AG09309 (cell line): ENCODE measurements at places on chromosomes 11 and 22.

DNA sequence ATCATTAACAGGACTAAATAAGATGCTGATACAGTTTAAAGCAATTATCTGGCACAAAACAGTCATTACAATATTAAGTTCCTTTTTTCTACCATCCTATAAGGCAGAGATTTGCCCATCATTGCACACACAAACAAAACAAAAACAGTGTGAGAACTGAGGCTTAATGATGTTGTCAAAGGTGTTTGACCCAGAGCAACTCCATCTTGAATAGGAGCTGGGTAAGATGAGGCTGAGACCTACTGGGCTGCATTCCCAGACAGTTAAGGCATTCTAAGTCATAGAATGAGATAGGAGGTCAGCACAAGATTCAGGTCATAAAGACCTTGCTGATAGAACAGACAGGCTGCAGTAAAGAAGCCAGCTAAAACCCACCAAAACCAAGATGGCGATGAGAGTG is 33.2 kb downstream of the CTSC start:
- DNase-seq: no peak

DNA sequence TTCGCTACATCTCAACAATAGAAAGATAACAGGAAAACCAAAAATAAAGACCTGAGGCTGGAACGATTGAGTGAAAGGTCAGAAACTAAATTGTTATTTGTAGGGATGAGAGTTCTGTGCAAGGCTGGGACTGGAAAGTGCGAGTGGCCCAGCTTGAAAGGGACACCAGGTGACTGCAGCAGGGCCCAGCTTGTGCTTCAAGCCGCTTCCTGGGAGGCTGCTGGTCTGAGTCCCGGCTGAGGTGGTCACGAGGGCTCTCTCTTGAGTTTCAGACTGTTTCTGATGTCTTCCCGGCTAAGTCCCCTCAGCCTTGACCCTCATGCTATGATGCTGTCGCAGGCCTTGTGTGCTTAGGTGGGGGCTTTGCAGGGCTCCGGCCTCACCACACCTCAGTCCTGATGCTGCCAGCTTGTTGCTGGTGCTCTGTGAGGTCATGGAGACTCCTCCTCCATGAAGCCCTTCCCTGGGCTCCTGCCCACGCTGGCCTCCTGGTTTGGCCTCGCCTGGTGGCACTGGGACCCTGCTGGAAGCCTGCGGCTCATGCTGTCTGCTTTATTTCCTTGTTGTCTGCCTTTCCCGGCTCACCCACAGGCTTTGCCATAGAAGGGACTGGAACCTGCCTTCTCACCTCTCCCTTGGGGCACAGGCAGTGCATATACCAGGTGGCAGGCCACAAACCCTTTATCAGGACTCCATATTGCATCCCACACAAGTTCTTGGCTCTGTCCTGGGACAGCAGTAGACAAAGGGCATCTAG is 4.0 kb downstream of the BANF1 start:
- no peak for DNase-seq

GRCh38 chr11:121422675-121423074 is 29.4 kb upstream of the SORL1 start:
- DNase-seq: no peak

GRCh38 chr11:85742873-85743275 is 56.9 kb upstream of the CCDC89 start:
- DNase-seq: no peak

DNA sequence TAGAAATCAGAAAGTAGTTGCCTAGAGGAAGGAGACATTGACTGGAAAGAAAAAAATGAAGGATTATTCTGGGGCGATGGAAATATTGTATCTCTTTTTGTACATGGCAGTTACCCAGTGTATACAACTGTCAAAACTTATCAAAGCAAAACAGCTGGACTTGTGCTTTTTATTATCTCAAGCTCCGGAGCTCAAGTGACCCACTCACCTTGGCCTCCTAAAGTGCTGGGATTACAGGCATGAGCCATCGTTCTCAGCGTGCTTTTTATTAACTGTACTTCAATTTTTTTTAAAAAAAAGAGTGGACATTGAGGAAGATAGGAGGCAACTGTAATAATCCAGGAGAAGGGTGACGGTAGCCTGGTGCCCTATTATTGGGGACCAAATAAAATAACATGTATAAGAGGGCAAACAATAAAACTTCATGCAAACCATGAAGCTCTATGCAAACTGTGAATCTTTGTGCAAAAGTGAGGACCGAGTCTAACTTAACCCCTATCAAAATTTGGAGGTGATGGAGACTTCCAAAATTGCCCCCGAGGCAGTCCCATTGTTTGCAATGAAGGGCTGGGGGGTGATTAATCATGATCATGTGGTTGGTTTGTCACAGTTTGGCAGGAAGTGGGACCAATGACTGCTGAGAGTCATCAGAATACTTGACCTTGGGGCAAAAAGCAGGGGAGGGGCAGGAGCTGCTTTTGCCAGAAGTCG is 23.5 kb downstream of the FZD4 start:
- DNase-seq: no peak

GRCh38 chr11:90124946-90125345 is 9.5 kb upstream of the NAALAD2 start:
- no peak for DNase-seq

DNA sequence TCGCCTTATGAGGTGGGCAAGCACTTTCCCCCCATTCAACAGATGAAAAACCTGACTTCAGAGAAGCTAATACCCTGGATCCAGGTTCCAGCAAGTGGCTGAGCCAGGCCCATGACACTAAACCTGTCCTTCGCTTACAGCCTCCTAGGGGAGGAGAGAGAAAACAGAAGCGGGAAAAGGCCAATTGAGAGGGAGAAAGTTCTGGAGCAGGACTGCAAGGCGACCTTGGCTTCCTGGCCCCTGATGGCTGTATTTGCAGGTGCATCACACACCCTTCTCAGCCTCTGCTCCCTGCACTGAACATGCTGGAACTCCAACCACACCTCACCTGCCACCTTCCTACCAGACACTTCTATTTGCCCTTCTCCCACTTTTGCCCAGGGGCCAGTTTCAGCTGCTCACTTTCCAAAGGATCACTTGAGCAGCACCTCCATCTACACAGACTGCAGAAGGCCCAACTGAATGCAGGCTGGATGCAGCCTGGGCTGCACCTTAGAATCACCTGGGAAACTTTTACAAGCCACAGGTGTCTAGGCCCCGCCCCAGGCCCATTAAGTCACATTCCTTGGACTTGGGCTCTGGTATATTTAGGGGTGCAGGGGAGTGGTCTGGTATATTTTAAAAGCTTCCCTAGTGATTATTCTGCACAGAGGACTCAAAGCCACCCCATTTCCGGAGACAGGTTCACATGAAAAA is 14.3 kb upstream of the ADA2 start:
- no peak for DNase-seq

GRCh38 chr11:75342231-75342918 is 9.1 kb downstream of the ARRB1 start:
- DNase-seq: no peak

DNA sequence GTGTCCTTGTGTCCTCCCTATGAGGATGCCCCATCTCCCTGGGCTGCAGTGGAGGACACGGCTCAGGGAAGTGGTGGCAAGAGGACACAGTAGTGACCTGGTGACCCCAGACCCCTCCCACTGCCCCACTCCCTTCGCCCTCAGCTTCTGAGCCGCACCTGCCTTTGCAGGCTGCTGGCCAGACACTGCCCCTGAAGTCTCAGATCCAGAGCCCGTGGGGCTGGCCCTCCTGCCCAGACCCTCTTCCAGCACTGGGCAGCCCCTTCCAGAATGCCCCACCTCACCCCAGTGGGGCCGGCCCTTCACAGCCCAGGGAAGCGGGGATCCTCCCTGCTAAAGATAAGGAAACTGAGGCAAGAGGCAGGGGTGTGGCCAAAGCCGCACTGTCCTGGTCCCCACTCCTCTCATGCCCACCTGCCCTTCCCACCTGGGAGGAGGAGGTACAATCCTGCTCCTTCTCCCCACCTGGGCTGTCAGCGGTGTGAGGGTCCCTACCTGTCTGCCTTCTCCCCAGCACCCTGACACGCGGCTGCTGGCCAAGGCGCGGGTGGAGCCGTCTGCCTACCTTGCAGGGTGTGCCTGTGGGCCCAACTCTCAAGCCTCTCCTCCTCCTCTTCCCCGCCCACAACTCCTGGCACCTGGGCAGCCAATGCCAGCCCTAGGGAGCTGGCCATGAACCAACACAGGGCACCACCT is 17.3 kb downstream of the TRPM5 start:
- DNase-seq: no peak

DNA sequence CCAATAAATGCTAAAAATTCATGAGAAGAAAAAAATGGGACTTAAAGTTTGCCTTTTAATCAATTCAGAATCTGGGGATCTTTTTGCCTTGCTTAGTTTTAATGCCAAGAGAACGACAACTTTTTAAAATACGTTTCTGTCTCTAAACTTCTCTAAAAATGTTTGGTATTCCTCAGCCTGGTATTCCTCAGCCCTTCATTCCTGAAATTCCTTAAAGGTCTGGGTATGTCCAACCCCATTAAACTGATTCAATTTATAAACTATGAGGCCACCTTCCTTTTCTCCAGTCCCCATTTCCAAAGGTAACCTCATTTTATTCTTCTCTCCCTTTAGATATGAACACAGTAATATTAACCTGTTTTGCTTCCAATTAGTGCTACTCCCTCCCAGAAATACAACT is 16.6 kb downstream of the POLA2 start:
- DNase-seq: no peak
